Activated naive CD4-positive, alpha-beta T cell (primary cell): ENCODE measurements at places on chromosomes 7 and 10.

- no peak for DNase-seq
These were observed 231.9 kb upstream of the GRM3 start for GRCh38 chr7:86411814-86412213.

GRCh38 chr7:89680161-89680560, 474.1 kb upstream of the STEAP1 start:
- no peak for DNase-seq

- no peak for DNase-seq
These were observed 395.2 kb downstream of the TFEC start for GRCh38 chr7:115635376-115635775.

GRCh38 chr7:2698581-2699288, 10.7 kb downstream of the AMZ1 start:
- DNase-seq = no peak

- DNase-seq = no peak
These were observed 31.9 kb upstream of the PWWP2B start for GRCh38 chr10:132365102-132365501.
